Vein endothelial cell (primary cell): ENCODE measurements at places on chromosomes 5 and 9. TPM values are rescaled to one million over a fixed set of nuclear protein-coding genes. Genes with fewer than 3 reads are reported as not detected.

Gene RANBP3L
- not detected in 2 replicates for total RNA-seq

Gene C6
- total RNA-seq = not detected in 2 replicates

Gene ROPN1L
- total RNA-seq = 0.96 and 1.3 TPM in 2 replicates

Gene OR13J1
- total RNA-seq = not detected in 2 replicates

Gene F2RL2
- total RNA-seq = 0.76 and 1.3 TPM in 2 replicates

Gene FOXD4L3
- total RNA-seq = not detected in 2 replicates

Gene MCTP1
- total RNA-seq = 139 and 171 TPM in 2 replicates

Gene SPINK6
- total RNA-seq = not detected in 2 replicates

Gene GBGT1
- total RNA-seq = 17.3 and 36.9 TPM in 2 replicates

Gene LRRC19
- not detected in 2 replicates for total RNA-seq

Gene NRARP
- 46.7 and 64.3 TPM in 2 replicates for total RNA-seq
